ENCODE measurements at places on chromosomes 4 and X.

DNA sequence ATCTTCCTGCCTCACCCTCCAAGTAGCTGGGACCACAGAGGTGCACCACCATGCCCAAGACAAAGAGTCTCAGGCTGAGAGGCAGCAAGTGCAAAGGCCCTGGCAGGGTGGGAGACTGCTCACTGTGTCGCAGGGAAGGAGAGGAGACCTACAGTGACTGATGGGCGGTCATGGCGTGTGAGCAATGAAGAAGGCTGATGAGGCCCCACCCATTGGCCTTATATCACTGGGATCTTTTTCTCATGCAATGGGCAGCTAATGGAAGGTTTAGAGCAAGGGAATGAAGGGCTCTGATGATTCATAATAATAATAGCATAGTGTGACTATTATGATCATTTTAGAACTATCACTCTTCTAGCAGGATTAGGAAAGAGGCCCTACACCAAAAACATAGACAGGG, 20.9 kb downstream of the FAM9C start:
- no peak for DNase-seq

GRCh38 chr4:83536362-83537272, 709 bp downstream of the GPAT3 start:
- DNase-seq, result no peak

GRCh38 chr4:47690611-47691010, 147.3 kb downstream of the CORIN start:
- DNase-seq, result no peak

DNA sequence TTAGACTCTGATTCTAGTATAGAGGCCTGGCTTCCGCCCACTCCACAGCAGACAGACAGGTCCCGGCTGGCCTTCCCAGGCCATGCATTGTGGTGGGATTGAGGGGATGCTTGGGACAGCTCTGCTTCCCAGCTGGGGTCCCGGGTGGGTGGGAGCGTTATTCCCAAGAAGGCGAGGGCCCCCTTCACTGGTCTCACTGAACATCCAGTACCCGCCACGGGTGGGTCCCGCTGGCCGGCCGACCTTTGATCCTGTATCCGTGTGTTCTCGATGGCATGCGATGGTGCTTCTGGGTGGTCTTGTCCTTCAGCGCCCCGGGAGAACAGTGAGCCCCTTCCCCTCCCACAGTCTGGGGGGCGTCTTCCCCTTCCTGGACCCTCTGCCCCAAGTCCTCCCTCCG, 231.4 kb downstream of the AFAP1 start:
- no peak for DNase-seq

- DNase-seq, result no peak
Observed at GRCh38 chr4:94559351-94559806, 107.6 kb downstream of the PDLIM5 start.

DNA sequence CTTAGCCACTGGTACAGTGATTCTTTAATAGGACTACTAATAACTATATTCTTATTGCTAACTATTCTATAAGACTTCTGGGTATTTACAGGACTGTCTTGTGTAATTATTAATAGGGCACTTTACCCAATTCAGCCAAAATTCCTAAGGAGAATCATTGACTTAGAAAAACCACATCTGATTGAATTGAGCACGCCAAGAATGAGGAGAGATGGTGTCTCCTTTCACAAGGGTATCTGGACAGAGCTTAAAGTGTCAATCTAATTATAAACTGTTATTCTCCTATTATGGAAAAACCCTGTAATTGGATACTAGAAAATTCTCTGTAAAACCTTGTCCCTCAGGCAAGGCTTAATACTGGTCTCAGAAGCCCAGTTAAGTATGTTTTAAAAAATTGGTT, 111.1 kb upstream of the TLL1 start:
- DNase-seq, result no peak

DNA sequence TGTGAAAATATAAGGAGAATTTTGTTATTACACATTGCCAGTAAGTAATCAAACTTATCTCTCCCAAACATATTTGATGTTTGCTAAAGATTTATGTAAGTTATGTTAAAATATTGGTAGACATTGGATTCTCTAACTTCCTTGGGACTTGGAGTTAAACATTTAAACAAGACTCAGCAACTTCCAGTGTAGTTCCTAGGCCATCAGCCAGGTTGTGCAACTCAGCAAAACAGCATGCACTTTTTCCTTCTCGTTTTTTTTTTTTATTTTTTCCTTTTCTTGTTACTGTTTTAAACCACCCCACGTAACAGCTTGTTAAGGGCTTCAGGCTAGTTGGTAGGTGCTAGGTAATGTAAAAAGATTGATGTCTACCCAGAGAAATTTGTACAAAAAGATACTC, 510.4 kb downstream of the ANKRD50 start:
- no peak for DNase-seq

- DNase-seq, result no peak
Observed at GRCh38 chr4:833156-833555, 7.2 kb upstream of the CPLX1 start.

- DNase-seq, result no peak
Observed at GRCh38 chrX:47936224-47936939, 67.4 kb downstream of the ZNF182 start.

DNA sequence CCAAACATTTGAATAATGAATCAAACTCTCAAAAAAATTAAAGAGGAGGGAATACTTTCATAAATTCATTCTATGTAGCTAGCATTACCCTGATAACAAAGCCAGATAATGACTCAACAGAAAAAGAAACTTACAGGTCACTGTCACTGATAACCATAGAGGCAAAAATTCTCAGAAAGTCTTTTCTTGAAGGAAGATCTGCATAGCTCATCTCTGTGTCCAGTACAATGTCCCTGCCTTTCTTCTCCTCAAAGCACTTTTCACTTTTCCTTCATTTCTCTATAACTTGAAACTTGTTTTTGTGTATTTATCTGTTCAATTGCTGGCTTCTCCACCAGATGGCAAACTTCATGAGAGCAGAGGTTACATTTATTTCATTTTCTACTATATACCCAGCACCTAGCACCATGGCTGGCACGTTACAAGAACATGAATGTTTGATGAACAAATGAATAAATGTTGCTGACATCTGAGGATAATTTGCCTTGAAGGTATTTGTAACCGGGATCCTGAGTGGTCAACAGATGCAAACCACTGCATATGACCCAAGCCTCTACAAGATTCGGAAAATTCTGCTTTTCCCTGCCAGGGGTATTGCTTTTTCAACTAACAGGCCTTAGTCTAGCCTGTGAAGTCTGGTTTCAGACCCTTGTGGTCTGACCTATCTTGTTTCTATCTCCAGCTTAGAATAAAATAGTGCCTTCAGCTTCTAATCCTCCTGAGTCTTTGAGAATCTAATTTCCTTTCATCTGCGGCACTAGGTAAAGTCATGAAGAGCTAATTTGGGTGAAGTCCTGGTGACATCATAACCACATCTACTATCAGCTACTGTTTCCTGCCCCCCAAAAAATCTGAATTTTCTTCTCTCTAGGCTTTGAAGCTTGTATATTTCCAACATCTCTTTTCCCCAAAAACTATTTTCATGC, 52.5 kb upstream of the ANTXR2 start:
- DNase-seq, result no peak

GRCh38 chr4:143252478-143252877, 67.8 kb downstream of the USP38 start:
- DNase-seq, result no peak

DNA sequence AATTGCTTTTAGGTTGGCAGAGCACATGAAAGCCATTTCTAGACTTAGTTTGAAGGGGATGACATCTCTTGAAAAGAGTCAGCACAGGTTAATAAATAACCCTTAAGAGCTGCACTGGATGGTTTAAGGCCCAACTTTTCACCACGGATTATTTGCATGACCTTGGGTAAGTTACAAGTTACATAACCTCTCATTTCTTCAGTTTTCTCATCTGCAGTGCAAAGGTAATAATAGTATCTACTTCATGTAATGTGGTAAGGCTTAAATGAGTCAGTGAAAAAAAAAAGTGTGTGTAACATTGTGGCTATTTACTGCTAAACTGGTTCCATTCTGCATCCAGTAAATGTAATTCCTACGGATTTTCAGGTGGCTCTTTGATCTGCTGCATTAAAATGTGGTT, 715.8 kb downstream of the CCSER1 start:
- DNase-seq, result no peak

DNA sequence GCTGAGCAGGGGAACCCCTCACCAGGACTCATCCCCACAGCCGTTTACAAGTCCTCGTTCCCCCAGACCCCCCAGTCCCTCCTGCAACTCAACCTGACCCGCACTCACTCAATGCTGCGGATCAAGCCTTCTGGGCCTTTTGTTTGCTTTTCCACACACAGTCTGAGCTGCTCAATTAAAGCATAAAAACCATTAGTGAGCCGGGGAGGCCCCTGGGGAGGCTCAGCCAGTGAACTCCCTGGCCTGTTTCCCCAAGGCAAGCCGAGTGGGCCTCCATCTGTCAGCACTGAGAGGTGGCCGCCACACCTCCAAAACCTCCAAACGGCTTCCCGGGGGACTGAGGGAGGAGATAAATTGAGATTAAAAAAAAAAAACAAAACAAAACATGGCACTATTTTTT, 158.5 kb downstream of the SHOX start:
- no peak for DNase-seq

DNA sequence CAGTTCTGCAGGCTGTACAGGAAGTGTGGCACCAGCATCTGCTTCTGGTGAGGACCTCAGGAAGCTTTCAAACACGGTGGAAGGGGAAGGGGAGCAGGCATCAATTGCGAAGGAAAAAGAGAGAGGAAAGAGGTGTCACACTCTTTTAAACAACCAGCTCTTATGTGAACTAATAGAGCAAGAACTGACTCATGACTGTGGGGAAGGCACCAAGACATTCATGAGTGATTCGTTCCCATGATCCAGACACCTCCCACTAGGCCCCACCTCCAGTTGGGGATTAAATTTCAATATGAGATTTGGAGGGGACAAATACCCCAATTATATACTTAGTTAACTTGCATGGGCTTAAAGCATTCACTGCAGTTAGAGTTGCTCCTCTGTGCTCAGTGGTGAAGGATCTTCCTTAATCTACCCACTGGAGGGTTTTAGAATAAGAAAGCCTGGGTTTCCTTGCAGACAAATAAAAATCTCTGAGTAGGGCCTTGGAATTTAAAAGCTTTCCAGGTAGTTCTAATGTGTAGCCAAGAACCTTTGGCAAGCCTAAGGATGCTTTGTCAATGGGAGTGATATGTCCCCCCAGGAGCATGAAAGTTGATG, 60.0 kb downstream of the SYNPO2 start:
- no peak for DNase-seq

- no peak for DNase-seq
Observed at GRCh38 chrX:124720532-124720931, 374.2 kb downstream of the SH2D1A start.

DNA sequence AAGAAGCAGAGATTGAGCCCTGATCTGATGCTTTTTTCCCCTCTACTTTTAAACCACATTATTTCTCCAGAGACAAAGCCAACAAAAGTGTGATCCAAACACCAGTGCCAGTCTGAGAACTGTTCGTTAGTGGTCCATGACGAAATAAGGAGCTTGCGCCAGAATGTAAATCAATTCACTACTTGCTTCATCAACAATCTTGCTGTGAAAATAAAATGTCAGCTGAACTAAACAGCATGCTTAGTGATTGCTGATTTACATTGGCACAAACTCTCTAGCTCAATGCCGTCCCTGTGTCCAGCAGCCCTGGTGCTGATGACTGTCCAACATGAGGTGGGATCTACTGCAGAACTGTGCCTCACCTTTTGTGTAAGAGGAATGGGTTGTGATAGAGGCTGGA, 71.3 kb downstream of the SOX3 start:
- DNase-seq, result no peak

- peak; percentile 87 for DNase-seq
Observed at GRCh38 chr4:143294310-143294709, 42.4 kb upstream of the GAB1 start.

DNA sequence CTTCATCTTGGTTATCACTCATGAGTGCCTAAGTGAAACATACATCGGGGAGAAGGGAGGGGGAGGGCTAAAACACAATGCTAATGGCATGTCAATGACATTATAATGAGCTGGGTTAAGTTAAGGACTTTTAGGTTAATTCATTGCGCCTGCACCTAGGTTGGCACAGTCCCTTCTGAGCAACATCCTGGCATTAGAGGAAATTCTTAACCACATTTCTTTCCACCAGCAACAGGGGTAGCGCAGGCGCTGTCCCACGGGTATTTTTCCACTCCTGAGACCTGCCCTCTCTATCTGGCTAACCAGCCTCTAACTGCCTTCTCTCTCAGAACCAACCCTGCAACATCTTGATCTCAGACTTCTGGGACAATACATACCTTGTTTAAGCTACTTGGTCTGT, 39.0 kb upstream of the PROM1 start:
- no peak for DNase-seq

DNA sequence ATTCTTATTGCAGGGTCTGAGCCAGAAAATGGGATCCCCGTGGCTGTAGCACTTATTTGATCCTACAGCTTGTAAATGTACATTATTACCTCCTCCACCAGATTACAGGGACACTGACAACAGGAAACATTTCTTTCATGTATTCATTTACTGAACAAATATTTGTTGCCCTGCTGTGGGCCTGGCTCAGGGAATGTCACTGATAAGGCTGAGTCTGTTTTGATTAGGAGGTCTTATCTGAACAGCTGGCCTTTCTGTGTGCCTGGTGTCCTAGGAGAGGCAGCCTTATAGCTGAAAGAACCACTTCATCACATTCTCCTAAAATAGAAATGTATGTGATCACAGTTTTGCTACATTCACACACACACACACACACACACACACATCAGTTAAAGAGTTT, 45.5 kb upstream of the PROM1 start:
- no peak for DNase-seq

DNA sequence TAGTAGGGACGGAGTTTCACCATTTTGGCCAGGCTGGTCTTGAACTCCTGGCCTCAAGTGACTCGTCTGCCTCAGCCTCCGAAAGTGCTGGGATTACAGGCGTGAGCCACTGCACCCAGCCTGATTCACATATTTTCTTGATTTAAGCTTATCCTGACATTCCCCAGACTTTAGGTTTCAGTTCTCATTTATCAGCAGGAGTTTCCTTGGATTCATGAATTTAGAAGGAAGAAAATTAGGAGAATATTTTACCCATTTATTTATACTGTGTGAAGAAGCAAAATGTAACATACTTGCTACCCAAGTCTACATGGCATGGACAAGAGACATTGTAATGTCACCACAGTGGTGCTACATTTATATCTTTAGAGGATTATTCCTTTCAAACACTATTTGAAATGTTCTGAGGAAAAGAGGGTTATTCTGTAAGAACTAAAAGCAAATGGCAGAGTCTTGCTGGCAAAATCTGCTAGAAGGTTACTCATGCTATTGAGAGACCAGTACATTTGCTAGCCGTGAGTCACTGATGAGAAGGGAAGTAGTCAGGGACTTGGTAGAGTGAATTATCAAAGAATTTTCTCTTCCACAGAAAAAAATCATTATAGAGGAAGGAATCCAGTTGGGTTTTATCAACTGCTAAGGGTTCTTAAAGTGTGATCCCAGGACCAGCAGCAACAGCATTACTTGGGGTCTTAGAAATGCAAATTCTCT, 26.1 kb upstream of the CFAP299 start:
- DNase-seq, result no peak

- DNase-seq, result no peak
Observed at GRCh38 chr4:186881521-186882220, 158.0 kb upstream of the FAT1 start.

Measured in osteocyte (in vitro differentiated cells).